Substantia nigra (tissue), 51 donors: ENCODE measurements at places on chromosomes 16 and 17.

GRCh38 chr17:17906418-17907215, 65.6 kb downstream of the TOM1L2 start:
- no peak for DNase-seq

- no peak for DNase-seq
These were observed 149.0 kb upstream of the FAM20A start for GRCh38 chr17:68750208-68750562.

GRCh38 chr16:79532273-79532672, 68.3 kb downstream of the MAF start:
- no peak for DNase-seq

DNA sequence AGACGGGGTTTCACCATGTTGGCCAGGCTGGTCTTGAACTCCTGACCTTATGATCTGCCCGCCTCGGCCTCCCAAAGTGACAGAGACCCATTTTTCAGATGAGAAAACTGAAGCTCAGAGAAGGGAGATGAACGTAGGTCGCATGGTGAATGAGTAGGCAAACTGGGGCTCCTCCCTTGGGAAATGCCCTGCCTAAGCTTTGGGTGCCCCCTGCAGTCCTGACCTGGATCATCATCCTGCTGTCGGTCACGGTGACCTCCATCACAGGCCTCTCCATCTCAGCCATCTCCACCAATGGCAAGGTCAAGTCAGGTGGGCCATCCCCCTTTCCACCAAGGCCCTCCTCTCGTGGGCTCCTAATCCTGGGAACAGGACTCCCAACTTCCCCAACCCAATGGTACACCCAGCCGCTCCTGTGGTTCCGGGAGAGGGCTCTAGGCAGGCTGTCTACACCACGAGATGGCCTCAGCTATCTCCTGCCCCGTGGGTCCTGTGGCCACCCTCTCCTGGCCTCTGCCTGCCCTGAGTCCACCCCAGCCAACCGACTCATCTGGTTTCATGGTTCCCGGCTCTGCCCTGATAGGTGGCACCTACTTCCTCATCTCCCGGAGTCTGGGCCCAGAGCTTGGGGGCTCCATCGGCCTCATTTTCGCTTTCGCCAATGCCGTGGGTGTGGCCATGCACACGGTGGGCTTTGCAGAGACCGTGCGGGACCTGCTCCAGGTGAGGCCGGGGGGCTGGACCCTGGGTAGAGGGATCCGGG, 4.7 kb downstream of the SLC12A3 start:
- no peak for DNase-seq

DNA sequence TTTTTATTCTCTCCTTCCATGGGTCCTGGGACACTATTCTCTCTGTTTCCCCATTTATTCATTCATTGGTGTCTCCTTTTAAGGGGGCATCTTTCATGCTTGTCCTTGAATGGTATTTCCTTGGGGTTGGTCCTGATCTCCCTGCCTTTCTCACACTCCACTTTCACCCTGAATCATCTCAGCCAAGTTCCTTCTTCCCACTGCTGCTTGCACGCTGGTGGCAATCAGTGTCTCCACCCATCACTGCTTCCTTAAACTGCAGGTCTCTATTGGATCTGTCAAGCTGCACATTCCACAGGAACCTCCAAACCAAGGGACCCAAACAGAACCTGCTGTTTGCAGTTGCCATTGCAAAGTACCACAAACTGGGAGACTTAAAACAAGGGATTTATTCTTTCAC, 89.3 kb upstream of the SDK2 start:
- DNase-seq, result no peak
